Right renal cortex interstitium (tissue), 3 donors: ENCODE measurements at places on chromosomes 11 and 22.

DNA sequence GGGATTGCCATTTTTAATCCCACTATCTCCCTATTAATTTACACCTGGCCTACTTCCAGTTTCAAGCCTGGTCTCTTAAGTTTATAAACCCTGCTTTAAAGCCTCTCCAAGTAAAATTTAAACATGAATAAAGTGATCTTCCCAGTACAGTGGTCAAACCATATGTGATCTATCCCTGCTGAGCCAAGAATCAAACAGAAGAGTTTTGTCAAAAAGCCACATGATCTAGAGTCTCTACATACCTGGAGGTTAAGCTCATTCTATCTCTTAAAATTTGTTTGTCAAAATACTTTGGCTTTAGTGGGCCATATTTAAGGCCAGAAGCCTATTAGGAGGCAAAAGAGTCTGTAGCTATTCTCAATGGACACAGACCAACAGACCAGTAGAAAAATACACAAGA, 42.9 kb upstream of the DDI1 start:
- no peak for DNase-seq

GRCh38 chr11:66889960-66890359, 33.1 kb downstream of the LRFN4 start:
- no peak for DNase-seq

DNA sequence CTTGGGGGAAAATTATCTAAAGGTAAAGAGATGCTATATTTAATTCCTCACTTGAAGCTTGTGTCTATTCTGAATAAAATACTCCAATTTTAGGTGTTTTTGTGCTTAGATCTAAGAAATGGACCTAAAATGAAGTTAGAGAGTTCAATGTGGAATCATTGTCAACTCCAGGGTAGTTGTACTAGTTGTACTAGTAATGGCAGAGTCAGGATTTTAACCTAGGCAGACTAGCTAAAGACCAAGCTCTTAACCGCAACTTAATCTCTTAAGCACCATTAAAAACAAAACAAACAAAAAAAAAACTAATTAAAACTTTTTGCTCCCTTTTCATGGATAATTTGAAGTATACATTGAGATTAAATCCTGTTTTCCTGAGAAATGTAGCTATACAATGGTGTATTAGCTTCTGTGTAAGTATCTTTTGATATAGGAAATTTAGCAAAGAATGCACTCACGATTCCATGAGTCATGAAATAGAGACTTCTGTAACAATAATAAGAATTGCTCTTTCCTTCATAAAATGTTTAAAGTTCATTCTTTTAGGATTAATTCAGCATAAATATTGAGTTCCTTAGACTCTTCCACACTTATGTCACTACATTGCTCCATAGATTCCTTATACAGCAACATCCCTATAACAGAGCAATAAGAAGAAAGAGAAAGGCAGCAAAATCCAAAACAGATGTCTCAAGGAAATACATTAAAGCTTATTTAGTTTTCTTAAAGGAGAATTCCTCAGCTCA, 26.5 kb upstream of the SOX6 start:
- DNase-seq: no peak

- DNase-seq: no peak
These were observed 7.4 kb upstream of the DGKZ start for GRCh38 chr11:46339816-46340215.

DNA sequence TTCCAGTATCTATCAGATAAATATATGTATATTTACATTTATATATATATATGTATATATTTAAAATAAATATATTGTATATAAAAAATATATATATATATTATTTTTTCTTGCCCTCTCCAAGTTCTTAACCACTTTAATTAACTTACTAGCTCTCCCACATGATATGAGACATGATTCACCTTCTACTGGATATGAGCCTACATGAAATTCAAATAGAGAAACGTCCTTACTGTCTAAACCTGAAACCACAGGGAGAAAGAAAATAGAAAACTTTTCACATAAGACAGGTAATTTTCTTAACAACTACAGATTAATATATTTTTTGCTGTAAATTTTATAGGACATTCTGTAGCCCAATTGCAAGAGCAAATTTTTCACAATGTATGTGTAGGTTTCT, 391.6 kb downstream of the ETS1 start:
- no peak for DNase-seq

GRCh38 chr22:22771696-22772377, 115.8 kb upstream of the IGLL5 start:
- DNase-seq: no peak

GRCh38 chr22:40009292-40009774, 14.6 kb downstream of the FAM83F start:
- no peak for DNase-seq

DNA sequence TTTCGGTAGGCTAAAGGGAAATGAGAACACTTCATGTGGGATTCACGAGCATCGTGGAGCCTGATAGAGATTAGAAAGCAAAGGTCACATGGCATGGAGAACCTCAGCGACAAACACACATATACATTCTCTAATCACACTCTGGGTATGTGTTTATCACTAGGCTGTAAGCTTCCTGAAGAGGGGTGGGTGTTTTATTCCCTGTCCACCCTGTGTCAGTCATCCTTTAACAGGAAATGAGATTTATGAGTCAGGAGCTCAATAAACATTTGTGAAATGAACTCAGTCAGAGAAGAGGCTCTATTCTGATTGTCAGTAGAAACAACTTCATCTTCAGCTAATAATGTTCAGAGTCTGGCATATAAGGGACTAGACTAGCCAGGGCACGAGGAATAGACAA, 71.7 kb upstream of the EIF3M start:
- no peak for DNase-seq

DNA sequence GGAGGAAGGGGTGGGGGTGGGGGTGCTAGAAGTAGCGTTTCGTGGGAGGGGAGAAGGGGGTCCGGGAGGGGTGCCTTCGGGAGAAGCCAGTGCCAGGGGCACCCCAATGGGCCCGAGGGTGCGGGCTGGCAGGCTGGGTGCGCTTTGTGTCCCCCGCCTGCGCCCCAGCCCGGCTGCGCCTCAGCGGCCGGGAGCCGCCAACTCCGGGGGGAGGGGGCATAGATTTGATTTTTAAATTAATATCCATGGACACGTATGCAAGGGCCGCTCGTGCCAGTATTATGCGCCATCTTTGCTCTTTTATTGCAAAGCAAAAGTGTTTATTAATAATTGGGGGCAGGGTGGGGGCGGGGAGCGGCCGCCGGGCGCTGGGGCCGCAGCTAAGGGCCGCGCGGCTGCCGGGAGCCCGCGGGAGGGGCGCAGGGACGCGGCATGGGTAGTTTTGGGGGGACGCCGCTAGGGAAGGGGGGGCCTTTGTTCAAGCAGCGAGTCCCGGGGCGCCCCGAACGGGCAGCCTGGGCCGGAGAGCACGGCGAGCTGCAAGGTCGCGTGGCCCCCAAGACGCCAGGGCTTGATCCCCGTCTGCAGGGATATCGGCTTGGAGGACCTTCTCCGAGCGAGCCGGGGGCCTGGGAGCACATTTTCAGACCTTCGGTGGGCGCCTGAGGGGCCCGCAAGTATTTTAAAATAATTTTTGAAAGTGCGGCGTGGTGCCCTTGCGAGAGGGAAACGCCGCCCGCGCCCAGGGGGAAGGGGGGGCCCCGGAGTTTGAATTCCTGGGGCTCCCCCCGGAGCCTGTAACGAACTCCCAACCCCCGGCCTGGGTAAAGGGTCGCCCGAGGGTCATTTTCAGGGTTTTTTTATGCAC, 959 bp downstream of the CCND1 start:
- no peak for DNase-seq

DNA sequence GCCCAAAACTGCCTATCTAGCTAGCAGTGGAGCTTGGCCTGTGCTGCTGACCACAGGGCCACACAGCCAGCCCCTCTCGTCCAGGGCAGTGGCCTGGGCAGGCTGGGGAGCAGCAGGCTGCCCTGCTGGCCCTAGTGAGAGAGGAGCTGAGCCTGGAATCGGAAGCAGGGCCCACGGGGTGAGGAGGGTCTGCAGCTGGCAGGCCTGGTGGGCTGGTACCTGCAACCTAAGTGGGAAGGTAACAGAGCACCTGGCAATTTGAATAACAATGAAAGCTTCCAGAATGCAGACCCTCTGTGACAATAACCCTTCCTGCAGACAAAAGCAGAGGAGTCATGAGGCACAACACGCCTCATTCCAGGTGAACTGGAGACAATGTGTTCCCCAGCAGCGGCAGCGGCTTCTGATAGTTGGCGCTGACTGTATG, 31.8 kb upstream of the RFPL3 start:
- no peak for DNase-seq

GRCh38 chr22:36942556-36942955, 29.1 kb downstream of the CSF2RB start:
- no peak for DNase-seq

GRCh38 chr11:9718147-9718546, 54.3 kb downstream of the SWAP70 start:
- no peak for DNase-seq

DNA sequence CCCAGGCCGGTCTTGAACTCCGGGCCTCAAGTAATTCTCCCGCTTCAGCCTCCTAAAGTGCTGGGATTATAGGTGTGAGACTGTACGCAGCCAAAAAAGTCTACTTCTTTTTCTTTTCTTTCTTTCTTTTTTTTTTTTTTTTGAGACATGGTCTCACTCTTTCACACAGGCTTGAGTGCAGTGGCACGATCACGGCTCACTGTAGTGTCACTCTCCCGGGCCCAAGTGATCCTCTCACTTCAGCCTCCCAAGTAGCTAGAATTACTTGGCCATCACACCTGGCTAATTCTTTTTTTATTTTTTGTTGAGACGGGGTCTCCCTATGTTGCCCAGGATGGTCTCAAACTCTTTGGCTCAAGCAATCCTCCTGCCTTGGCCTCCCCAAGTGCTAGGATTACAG, 3.6 kb upstream of the UBE2L3 start:
- no peak for DNase-seq

DNA sequence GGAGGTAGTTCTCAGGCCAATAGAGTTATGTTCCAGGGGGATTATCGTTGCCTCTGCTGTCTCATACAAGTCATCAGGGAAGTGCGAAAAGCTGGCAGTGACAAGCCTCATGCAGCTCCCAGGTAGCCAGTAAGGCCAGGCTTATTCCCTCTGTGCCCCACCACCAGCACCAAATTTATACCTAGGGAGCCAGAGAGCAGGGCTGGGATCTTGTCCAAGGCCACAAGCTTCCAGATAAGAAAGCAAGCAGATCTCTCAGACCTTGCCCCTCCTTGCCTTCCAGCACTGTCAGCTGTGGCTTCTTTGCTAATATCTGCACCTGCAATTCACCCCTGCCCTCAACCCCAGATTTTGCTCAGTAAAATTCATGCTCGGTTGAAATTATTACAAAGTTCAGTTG, 206.3 kb upstream of the FAT3 start:
- no peak for DNase-seq

GRCh38 chr11:119635776-119636175, 93.2 kb downstream of the NECTIN1 start:
- DNase-seq: no peak

- DNase-seq: no peak
These were observed 12.5 kb downstream of the PLA2G6 start for GRCh38 chr22:38169116-38169515.

GRCh38 chr22:37187891-37188761, at the start of gene C1QTNF6:
Gene C1QTNF6 (minus strand): TSS chr22:37188247. CDS start chr22:37188213, 34 bp downstream.
- peak; percentile 77 for DNase-seq

- no peak for DNase-seq
These were observed 104.3 kb upstream of the BLID start for GRCh38 chr11:122220321-122220720.

DNA sequence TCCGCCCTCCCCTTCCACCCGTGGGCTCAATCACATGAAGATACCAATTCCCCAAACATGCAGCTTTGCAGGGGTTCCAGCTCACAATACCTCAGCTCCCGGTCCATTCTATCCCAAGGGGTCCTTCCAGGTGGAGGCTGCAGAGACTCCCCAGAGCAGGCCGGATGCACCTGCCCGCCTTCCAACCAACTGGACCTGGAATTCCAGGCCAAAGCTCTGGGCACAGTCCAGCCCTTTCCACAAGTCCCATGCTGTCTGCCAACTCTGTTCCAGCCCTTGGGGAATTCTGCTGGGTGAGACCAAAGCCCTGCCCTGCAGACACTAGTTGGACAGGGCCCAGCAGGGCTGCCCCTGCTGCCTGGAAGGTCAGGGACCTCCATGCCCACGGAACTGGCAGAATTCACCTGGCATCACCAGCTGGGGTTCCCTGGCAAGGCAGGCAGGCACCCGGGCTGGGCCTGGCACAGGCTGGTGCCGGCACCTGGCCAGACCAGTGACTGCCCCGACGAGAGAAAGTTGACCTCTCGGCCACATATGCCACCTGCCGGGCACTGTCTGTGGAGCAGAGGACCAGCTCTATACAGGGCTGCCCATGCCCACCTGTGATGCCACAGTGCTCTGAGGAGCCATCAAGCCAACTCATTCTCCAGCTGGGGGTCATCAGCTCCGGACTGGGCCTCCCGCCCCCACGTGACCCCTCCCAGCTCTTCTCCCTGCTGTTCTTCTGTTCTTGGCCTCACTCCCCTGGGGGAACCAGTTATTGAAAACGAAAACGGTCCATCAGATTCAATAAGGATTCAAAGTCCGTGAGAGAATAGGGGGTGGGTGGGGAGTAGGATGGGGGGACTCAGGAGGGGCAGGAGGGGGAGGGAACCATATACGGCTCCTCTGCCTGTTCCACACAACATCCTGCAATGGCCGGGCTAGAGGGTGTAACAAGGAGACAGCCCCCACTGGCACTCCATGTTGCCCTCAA, 4.7 kb downstream of the SYT7 start:
- no peak for DNase-seq

GRCh38 chr11:96136613-96137298, 206.2 kb downstream of the MAML2 start:
- no peak for DNase-seq

GRCh38 chr22:50035976-50036724, 21.9 kb downstream of the TTLL8 start:
- DNase-seq: no peak

DNA sequence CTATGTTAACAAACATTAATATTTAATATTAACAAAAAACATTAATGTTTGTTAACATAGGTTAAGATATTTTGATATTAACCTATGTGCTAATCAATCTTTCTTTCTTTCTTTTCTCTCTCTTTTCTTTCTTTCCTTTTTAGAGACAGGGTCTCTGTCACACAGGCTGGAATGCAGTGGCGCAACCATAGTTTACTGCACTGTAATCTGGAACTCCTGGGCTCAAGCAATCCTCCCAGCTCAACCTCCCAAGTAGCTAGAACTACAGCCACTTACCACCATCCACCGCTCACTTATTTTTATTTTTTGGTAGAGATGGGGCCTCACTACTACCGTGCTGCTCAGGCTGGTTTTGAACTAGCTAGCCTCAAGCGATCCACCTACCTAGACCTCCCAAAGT, 13.2 kb downstream of the SIK3 start:
- DNase-seq: no peak

GRCh38 chr11:130249371-130249770, 65.3 kb downstream of the ZBTB44 start:
- no peak for DNase-seq

DNA sequence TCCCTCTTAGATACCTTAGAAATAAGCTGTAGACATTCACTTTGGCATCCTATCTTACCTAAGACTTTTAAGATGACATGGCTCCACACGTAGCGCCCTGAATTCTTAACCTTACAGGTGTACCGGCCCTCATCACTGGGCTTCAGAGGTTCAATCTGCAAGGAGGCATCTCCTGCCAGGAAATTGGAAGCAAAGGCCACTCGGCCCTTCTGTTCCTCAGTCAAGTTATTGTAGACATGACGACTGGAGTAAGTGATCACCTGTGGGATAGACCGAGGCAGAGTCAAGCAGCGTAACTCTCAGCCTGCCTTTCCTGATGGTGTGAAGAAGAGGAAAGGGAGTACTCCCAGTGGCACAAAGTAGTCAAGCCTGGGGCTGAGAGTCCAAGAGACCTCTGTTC, 22.5 kb upstream of the HSPA8 start:
- DNase-seq: no peak
